CD8-positive, alpha-beta T cell (primary cell): ENCODE measurements at places on chromosomes 13 and 19.

GRCh38 chr19:40235238-40236025 lies 8.9 kb upstream of the CCNP start:
- no peak for DNase-seq

GRCh38 chr13:78689011-78689410 lies 30.1 kb upstream of the OBI1 start:
- no peak for DNase-seq

DNA sequence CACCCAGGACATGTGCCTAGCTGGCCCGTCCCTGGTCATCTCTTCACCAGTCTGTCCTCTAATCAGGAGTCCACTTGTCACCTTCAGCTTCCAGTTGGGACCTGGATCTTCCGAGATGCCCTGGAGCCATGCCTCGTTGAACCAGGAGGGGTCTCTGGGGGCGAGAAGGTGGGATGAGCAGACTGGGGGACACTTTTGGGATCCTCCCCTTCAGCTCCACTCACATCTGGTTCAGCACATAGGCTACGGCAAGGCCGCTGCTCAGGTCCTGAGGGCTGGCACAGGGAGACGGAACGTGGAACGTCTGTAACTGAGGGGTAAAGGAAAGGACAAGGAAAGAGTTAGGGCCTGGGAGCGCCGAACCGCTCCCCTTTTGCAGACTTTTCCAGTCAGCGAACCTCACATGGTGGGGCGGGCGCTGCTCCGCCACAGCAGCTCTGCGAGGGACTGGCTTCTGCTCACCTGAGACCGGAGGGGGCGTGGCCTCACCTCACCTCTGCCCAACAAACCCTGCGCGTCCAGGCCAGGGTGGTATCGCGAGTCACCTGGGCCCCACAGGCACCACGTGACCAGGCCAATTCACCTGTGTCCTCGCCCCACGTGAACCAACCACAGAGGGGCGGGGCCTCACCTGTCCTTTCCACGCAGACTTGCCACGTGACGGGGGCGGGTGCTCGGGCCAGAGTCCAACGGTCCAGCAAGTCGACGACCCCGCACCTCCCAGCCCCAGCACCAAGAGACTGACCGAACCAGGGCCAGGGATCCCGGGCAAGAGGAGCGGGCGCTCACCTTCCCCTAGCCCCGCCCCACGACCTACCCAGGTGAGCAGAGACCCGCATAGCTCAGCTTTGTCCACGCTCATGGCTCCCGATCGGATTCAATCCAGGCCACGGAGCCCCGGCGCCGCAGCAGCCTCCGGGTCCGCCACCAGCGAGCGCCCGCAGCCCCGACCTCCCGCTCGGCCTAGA lies at the start of gene HOOK2:
Gene HOOK2 (minus strand): TSS at position 965 of the 968 bp plus-strand sequence. CDS start 103 bp downstream, at position 862.
- DNase-seq, result peak; percentile 69

GRCh38 chr13:28651810-28652401 lies 7.0 kb upstream of the POMP start:
- no peak for DNase-seq
